ENCODE measurements at places on chromosomes 12 and 14.

DNA sequence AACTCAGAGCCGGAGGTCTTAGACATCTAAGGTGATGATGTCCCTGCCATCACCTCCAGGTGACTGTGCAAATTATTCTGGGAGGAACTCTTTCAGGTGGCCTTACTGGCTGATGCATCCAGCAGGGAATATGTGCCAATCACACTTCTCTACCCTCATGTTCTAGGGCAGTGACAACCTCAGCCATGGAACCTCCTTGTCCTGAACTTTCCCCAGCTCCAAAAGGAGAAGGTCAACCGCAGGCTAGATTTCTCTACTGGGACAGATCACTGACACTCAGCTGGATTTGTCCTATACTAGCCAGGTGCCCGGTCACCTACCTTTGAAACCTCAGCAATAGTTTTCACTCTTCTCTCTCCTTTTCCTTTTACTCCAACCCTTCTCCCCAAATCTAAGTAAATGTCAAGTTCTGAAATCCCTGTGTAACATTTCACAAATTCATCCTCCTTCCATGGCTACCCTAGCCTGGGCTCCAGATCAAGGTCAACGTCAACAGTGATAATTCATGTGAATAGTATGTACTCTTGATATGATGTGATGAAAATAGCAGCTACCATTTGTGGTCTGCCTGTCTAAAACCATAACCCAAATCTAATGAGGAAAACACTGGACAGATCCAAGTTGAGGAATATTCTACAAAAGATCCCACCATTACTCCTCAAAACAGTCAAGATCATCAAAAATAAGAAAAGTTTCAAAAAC lies 115.0 kb upstream of the EGLN3 start:
- DNase-seq = no peak

- no peak for DNase-seq
Measured at GRCh38 chr12:115574826-115575225, 702.7 kb downstream of the MED13L start.

- no peak for DNase-seq
Measured at GRCh38 chr14:76936483-76936882, 92.0 kb downstream of the IRF2BPL start.

- DNase-seq = no peak
Measured at GRCh38 chr12:894226-894625, 55.3 kb downstream of the RAD52 start.

DNA sequence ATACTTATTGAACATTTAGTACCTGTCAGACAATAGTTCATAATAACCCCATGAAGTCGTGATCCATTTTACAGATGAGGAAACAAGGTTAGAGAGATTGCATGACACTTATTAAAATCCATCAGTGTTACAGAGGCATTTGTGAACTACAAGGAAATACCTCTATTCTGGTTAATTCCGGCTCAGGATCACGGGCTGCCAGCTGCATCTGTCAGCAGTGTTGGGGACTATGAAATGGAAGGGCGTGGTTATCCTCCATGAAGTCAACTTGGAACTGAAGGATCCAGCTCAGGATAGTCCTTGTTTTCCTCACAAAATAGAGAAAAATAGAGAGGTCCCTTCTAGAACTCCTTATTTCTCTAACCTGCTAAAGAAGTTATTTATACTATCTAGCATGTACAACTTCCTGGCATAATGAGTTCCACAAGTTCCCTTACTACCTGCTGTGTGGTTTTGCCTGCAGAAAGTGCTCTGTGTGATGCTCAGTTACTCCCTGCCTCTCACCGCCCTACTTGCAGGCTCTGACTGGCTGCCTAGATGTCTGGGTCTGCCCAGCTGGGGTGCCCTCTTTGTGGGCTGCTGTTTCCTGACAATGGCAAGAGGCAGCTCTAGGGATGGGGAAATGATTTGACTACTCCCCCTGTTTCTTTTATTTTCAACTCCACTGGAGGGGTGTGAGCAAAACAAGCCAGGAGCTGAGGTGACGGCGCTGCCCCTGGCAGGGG lies 36.8 kb downstream of the PLXNC1 start:
- DNase-seq = no peak

DNA sequence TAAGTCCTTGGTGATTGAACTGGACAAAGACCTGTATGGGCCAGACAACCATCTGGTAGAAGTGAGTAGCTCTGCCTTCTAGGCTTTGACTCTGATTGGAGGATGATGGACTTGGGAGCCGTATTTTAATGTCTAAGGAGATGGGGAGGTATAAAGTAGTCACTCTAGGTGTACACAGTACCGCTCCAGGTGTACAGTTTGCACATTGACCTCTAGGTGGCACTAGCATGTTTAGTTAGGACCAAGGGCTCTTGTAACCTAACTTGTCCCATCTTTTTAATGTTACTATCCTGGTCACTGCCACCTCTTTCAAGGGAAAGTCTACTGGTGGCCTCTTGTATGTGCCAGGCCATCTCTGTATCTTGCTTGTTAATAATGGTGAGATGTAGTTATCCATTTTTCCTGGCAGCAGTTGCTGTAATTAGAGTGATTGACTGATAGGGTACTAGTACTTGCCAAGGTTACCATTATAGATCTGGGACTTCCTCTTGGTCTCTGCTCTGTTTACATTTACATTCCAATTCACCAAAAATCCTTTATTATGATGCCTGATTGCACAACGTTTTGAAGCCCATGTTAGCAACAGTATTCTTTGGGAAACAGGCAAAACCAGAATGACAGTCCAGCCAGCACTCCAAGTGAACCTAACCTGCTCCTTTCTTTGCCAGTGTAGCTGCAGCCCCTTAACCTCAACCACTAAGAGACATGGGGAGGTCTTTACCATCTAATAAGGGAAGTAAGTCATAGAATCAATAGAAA lies 3.6 kb downstream of the SMARCD1 start:
- DNase-seq = no peak

- DNase-seq = no peak
Measured at GRCh38 chr12:125185311-125185739, 120.1 kb downstream of the AACS start.

GRCh38 chr12:52210186-52210924 lies 18.5 kb upstream of the KRT80 start:
- DNase-seq = no peak

DNA sequence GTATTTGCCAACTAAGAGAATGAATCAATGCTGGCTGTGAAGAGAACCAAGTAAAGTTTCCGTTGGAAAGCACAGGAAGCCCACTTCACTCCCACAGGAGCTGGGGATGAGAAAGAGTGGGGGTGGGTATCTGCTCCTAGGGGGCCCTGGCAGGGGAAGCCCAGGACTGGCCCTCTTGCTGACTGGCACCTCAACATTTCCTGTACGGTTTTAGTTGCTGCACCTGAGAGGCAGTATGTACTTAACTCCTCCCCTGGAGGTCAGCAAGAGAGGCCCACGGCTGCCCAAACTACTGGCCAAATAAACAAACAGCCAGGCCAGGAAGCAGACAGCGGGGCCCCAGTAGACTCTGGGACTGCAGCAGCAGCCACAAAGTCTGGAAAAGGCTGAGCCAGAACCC lies 33.8 kb upstream of the VWF start:
- no peak for DNase-seq

DNA sequence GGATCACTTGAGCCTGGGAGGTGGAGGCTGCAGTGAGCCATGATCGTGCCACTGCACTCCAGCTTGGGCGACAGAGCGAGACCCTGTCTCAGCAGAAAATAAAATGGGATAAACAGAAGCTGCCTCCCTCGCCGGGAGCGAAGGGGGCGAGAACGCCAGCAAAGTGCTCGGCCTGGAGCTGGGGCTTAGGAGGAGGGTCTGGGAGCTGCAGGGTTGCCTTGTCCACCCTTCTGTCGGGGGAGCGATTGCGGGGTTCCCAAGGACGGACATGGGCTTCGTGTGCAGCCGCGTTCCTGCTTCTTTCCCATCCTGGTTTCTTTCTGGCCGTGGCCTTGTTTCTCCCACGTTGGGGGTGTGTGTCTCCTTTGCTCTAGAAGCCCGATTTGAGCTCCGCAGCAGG lies 27.9 kb upstream of the MLXIP start:
- DNase-seq = no peak

- DNase-seq = no peak
Measured at GRCh38 chr12:78439666-78440065, 424.9 kb upstream of the SYT1 start.

GRCh38 chr14:23327947-23328744 lies 6.9 kb downstream of the PABPN1 start:
- peak; percentile 46 for DNase-seq

GRCh38 chr12:106740818-106741217 lies 33.7 kb upstream of the RIC8B start:
- DNase-seq = no peak

GRCh38 chr12:65099182-65099581 lies 21.9 kb downstream of the WIF1 start:
- no peak for DNase-seq

GRCh38 chr14:76677534-76678145 lies 83.6 kb upstream of the VASH1 start:
- DNase-seq = no peak

- DNase-seq = no peak
Measured at GRCh38 chr12:53985994-53986685, 1.2 kb downstream of the HOXC10 start.

Data from GM18507 (cell line).